ENCODE measurements at places on chromosomes 13 and 19.

DNA sequence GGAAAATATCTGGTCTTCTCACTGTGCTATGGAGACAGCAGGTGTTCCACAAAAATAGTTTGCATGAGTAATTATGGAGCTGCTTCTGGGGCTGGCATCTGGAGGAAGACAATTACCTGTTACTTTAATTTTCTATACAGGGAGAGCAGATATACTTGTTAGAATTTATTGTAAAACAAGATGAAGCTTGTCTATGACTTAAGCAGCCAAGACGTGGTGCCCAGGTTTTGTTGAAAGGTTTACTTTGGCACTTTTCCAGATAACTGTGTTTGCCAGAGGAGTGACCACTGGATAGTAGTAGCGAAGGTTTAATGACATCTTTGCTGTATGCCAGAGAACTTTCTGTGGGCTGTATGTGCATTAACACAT lies 134.5 kb upstream of the KL start:
- no peak for DNase-seq

DNA sequence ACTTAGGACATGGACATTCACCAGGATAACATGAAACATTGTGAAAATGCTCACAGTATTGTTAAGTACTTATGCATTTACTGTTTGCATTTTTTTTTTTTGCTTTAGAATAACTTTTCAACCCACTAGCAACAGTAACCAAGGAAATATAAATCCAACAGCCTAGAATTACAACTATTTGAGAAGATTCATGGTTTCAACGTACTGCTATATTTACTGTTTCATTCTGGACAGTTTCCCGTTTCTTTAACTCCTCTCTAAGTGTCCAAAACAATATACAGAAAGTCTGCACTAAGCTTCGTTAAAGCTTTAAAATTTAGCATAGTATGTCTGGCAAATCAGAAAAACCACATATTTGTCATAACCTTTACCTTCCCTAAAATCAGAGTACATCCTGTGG lies 2.7 kb downstream of the SMAD9 start:
- no peak for DNase-seq

GRCh38 chr13:110271313-110271712 lies 35.6 kb downstream of the COL4A1 start:
- no peak for DNase-seq

GRCh38 chr19:33260628-33261418 lies 35.2 kb upstream of the SLC7A10 start:
- DNase-seq = no peak

- DNase-seq = no peak
Observed at GRCh38 chr19:10830931-10831779, 4.9 kb downstream of the TMED1 start.

GRCh38 chr13:75724752-75725517 lies 88.8 kb downstream of the LMO7 start:
- no peak for DNase-seq

GRCh38 chr19:55490478-55491432 lies 2.5 kb downstream of the SSC5D start:
- no peak for DNase-seq

DNA sequence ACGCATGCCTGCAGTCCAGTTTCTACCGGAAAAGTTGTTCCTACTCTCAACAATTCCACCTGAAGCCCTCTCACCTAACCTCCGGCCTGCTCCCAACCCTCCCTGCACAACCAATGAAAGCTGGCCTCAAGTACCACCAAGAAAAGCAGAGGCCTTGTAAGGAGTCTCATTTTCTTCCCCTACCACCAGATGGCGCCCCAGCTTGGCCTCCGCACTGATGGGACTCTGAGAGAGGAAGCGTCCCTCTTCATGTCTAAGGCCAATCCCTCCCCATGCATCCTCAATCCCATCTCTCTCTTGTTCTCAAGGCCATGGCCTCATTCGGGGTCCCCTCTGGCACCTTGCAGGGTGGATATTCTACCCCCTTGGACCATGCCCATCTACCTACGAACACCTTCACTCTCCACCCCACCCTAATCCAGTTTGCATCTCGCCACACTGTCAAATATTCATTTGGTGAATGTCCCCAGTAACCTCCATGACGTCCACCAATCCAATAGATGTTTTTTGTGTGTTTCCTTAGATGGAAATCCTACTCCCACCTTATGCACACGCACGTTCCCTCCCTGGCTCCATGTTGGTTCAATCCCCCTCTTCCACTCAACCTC lies 412.8 kb downstream of the ZNF536 start:
- peak; percentile 47 for DNase-seq

- DNase-seq = no peak
Observed at GRCh38 chr13:81551036-81551435, 1210.1 kb upstream of the SPRY2 start.

GRCh38 chr13:109697936-109698335 lies 88.4 kb downstream of the IRS2 start:
- no peak for DNase-seq

- DNase-seq = no peak
Observed at GRCh38 chr19:41413947-41414346, 13.2 kb downstream of the B3GNT8 start.

DNA sequence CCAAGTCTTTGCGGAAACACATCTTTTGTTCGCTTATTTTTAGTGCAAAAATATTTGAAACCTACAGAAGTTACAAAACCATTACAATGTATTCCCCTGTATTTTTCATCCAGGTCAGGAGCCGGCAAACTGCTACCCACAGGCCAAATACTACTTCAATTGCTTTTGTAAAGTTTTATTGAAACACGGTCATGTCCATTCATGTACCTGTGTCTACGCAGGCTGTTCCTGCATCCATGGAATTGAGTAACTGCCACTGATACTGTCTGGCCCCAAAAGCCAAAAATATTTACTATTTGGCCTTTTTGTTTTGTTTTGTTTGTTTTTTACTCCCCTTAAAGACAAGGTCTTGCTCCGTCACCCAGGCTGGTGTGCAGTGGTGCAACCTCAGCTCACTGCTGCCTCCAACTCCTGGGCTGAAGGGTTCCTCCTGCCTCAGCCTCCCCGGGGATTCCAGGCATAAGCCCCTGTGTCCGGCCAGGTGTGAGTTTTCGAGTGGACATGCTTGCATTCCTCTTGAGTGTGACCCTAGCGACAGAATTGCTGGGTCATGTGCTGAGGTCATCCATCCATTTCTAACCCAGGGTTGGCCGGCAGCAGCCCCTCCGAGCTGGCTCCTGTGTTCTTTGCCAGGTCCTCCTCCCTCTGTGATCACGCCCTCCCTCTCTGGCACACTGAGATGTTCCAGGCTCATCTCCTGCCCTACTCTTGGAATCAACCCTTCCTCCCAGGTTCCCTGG lies 10.9 kb upstream of the S1PR4 start:
- no peak for DNase-seq

GRCh38 chr13:76383676-76384461 lies 502.3 kb downstream of the KCTD12 start:
- no peak for DNase-seq

GRCh38 chr19:15354566-15355296 lies 22.4 kb upstream of the BRD4 start:
- DNase-seq = no peak

- DNase-seq = no peak
Observed at GRCh38 chr13:47930649-47931165, 70.4 kb downstream of the SUCLA2 start.

DNA sequence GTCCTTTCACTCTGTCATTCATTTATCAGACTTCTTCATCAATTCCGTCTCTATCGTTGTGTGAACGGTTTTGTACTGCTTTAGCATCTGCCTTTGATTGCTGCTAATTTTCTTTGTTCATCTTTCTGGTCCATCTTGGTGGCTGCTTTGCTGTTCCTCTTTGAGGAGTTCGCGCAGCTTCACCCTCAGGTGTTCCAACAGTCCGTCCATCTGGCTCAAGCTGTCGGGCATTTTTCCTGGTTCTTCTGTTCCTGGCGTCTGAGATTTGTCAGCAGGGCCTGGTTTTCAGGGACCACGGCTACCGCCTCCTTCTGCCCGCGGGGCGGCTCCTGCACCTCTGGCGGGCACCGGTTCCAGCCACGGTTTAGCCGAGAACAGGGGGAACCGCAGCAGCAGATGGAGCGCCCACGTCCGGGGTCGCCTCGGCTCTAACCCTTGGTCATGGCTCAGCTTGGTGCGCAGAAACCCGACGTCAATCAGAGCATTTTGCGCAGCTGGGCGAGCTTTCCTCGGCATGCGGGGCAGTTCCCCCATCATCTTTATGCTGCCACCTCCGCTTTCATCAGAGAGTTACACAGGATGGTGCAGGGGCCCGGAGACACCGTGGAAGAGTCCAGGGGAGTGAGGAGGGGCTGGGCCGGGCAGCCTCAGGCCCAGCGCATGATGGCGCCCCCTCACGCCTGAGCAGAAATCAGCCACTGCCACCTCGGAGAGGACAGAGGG lies 89.5 kb downstream of the ZNF100 start:
- no peak for DNase-seq

DNA sequence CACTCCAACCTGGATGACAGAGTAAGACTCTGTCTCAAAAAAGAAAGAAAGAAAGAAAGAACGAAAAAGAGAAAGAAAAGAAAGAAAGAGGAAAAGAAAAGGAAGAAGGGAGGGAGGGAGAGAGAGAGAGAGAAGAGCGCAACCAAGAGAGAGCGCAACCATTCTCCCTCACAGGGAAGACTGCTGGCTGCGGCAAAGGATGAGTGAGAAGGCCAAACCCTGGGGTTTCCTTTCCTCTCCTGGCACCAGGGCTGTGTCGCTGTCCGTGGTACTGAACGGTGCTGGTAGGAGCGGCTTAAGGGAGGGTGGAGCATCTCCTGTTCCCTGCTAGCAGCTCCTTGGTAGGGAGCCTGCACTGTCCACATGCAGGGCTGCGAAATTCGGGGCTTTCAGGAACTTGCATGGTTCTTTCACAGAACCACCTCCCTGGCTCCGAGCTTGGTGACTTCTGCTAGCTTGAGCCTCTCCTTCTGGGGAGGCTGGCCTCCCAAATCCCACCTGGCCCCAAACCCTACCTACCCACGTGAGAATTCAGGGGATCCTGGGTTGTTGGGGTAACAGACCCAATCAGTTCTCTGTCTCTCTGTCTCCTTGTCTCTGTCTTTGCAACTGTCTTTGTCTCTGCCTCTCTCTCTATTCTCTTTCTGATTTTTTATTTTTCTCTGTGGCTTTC lies 51.1 kb upstream of the ZNRF4 start:
- DNase-seq = peak; percentile 26

DNA sequence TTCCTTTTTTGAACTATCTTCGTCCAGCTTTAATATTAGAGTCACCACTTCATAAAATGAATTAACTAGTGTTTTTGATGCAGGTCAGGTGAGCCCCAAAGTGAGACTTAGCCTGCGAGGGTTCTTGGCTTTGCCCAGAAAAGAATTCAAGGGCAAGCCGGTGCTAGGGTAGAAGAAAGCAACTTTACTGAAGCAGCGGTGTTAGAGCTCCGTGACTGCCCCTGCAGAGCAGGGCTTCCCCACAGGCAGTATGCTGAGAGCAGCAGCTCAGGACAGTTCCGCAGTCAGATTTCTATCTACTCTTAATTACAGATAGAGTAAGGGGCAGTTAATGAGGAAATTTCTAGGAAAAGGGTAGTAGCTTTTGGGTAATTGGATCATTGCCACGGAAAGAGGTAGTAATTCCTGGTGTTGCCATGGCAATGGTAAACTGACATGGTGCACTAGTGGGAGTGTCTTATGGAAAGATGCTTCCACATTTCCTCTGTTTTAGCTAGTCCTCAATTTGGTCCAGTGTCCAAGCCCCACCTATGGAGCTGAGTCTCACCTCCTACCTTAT lies 432.2 kb upstream of the ZNF507 start:
- no peak for DNase-seq

DNA sequence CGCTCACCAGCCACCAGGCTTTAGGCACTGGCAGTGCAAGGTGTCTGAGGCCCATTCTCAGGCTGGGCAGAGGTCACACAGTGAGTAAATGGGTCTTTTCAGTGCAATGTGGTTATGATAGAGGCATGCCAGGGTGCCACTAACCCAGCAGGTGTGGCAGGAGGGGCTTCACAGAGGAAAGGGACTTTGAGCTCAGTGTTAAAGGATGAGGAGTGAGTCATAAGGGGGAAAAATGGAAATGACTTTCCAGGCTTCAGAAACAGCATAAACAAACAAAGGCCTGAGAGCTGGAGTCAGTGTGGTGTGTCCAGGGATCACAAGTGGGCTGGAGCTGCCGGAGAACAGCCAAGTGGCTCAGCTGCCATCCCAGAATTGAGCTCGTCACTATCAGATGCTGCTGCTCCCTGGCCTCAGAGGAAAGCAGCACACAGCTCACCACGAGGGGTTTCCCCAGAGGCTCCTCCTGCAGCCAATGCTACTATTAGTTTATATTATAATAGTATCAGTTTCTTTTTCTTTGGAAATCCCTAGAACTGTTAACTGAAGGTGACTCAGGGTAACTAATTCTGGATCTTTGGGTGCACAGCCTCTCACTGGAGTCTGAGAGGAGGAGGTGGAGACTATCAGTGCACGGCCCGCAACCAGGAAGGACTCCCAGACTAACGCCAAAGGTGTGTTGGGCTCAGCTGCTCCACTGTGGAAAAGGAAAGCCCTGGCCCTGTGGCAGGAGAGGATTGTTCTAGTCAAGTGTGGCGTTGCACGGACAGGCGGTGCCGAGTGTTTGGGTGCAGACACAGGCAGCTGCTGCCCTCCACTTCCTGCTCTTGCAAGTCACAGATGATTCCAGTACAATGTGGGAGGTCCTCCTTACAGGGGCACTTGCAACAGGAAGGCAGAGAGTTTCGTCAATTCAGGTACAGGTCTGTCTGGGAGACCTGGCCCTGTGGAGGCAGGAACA lies 39.5 kb downstream of the DHRS12 start:
- peak; percentile 3 for DNase-seq

Measured in NCI-H446 (cell line).